ENCODE measurements at places on chromosomes 1 and 21. TPM values are rescaled to one million over a fixed set of nuclear protein-coding genes. Genes with fewer than 3 reads are reported as not detected.

SYTL1 gene
- total RNA-seq: 2.3 TPM

CHML gene
- total RNA-seq: 20.0 TPM

CELA3B gene
- not detected for total RNA-seq

CLDN14 gene
- total RNA-seq: 0.31 TPM

USP33 gene
- 66.1 TPM for total RNA-seq

EYA3 gene
- total RNA-seq: 31.5 TPM

GNG12 gene
- 46.0 TPM for total RNA-seq

LRRC42 gene
- 41.2 TPM for total RNA-seq

TNFRSF1B gene
- 7.7 TPM for total RNA-seq

ELF3 gene
- 0.43 TPM for total RNA-seq

URB2 gene
- 18.7 TPM for total RNA-seq

ZMYND12 gene
- 31.3 TPM for total RNA-seq

GPX7 gene
- total RNA-seq: 26.6 TPM

KPRP gene
- not detected for total RNA-seq

CDA gene
- total RNA-seq: 2.0 TPM

KCND3 gene
- total RNA-seq: 6.6 TPM

CASQ2 gene
- 1.9 TPM for total RNA-seq

DMRTA2 gene
- 5.1 TPM for total RNA-seq

ORC1 gene
- 6.9 TPM for total RNA-seq

All from testis (tissue), 5 donors.